ENCODE measurements at places on chromosomes 6 and 20.
A peak's percentile ranks its signal among the peaks of the same experiment; 100 is the strongest.

- no peak for DNase-seq
Measured at GRCh38 chr20:50510706-50511542, 741 bp downstream of the PTPN1 start.

GRCh38 chr6:2641044-2641725, 109.5 kb downstream of the MYLK4 start:
- DNase-seq: no peak

DNA sequence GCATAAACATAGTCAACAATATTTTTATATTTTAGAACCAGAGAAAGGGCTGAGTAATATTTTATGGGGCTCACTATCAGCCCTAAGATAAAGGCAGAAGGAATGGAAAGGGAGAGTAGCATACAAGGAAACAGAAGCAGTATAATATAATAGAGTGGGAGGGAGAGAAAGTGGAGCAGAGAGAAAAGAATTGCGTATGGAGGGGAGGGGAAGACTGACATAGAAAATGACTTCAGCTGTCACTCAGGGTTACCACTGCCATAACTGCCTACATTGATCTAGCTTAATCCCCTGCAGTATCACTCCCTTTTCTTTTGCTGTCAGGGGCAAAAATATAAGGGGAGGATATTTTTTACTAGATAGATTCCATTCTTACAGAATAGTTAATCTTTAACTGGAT, 1133.5 kb upstream of the MAP3K7 start:
- no peak for DNase-seq

DNA sequence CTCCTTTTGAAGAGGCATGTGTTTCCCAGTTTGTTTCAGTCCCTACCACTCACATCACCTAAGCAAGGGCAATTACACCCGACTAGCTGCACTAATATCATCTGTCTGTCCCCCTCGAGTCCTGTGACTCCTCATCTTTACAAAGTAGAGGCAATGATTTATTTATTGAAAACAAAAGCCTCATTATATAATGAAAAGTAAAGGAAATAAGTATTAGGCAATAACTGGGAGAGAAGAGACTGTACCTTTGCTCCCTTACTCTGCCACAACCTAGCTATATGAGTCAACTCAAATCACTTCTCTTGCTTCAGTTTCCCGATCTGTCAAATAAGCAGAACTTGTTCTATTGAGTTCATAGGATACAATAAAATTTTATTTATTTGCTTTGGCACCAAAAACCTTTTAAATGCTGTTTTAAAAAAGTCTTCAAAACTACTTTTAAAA, 38.9 kb downstream of the CSNK2A1 start:
- no peak for DNase-seq

- DNase-seq: no peak
Measured at GRCh38 chr20:2713285-2713684, 20.7 kb downstream of the EBF4 start.

DNA sequence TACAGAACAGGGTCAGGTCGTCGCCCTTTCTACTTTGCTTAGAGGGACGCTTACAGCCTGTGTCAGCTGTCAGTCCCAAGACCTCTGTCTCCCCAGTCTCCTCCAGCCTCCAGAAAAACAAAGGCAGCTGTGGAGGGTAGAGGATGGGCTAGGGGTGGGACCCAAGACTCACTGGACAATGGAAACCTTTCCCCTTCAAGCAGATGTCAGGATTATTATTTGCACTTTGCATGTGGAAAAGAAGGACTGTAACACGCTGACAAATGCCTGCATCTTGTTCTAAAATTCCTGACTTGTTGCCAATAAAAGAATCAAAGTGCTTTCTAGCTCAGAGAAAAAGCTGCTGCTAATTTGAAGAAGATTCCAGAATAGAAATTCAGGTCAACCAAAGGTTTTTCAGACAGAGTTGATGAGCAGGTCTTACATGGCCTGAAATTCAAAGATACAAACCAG, 58.7 kb downstream of the SNX5 start:
- DNase-seq: peak; percentile 67
